ENCODE measurements at places on chromosomes 4 and X.

GRCh38 chrX:69029771-69030170, 135.5 kb downstream of the PJA1 start:
- DNase-seq = no peak

DNA sequence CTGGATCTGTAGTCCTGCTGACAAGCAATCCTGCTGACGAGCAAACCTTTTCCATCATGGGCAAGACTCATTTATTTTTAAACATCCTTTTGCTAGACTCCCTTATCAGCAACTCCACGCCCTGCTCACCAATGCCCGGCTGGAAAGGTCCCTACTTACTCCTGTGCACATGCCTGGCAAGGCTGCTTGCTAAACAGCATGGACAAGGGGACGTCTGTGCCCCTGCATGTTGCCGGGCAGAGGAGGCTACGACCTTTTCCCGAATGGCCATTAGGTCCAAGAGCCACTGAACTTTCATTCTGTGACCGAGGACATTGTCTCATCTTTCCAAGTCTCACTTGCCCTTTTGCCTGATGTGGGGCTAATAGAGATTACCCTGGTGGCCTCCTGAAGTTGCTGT, 98.6 kb downstream of the MGST2 start:
- DNase-seq = no peak

DNA sequence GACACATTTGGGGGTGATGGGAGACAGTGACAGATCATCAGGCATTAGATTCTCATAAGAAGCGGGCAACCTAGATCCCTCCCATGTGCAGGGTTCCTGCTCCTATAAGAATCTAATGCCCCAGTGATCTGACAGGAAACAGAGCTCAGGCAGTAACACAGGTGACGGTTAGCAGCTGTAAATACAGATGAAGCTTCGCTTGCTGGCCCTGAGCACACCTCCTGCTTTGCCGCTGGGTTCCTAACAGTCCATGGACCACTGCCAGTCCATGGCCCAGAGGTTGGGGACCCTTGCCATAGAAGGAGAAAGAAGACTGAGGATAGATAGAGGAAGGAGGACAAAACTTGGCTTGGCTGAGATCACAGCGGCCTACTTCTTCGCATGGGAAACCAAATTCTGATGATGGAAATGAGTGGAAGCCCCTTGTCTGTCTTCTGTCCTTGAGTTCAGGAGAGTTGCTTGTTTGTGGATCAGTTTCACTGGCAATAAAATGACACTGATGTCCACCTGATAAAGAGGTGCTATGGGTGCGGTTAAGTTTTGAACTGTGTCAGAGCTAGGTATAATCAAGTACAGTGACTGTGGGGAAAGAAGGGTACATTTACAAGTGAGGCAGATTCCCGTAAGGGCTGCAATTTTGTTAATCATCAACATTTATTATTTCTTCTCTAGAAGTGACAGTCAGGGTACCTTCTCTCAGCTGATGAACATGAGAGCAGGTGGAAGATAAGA, 1.7 kb upstream of the TIFA start:
- no peak for DNase-seq

GRCh38 chrX:71148278-71148663, 3.6 kb downstream of the NLGN3 start:
- no peak for DNase-seq

DNA sequence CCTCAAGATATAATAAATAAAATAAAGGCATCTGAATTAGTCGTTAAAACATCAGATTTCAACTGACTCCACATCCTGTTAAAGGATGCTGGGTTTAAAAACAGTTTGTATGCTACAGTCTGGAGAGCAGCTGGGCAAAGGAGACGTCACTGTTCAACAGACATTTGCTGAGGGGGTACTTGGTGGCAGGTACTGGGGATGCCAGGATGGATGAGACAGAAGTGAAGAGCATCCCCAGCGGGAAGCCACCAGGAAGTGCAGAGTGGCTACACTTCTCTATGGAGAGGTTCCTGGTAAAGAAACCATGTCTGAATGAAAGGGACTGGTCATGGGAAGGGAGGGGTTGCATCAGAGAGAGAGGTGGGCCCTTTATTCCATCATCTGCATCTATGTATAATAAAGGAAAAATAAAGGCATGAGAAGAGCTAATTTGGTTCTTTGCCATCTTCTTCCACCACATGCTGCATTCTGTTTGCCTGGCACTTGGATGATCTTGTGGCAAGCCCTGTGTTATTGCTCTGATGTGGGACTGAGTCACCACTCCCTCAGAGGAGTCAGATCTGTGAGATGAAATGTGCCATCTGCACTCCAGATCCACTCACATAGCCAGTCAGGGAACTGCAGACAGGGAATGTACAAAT, 145.0 kb downstream of the SOWAHB start:
- DNase-seq = no peak

DNA sequence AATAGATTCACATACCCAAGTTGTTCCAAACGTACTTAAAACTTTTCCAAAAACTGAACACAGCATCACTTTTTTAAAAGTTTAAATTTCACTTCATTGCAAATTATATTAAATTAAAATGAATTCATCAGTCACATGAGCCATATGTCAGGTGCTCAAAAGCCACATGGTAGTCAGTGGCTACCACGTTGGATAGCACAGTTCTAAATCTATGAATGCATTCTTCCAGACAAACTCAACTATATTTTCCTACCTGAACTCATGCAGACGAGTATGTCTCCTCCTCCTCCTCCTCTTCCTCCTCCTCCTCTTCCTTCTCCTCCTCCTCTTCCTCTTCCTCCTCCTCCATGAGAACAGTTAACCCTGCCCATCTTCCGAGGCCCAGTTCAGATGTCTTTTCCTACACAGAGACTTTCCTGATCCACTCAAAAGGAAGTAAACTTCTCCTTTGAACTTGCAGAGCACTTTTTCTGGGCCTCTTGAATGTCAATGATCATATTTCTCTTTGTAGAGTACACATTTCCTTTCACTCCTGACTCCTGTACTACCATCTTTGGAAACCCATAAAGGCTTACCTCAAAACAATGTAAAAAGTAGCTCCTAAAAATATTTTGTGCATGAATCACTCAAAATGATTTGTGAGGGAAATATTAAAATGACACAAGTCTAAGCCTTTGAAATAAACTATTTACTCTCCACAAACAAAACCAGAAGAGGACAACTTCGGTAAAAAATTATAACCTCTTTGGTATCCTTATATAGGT, 172.6 kb downstream of the AMELX start:
- DNase-seq = no peak

DNA sequence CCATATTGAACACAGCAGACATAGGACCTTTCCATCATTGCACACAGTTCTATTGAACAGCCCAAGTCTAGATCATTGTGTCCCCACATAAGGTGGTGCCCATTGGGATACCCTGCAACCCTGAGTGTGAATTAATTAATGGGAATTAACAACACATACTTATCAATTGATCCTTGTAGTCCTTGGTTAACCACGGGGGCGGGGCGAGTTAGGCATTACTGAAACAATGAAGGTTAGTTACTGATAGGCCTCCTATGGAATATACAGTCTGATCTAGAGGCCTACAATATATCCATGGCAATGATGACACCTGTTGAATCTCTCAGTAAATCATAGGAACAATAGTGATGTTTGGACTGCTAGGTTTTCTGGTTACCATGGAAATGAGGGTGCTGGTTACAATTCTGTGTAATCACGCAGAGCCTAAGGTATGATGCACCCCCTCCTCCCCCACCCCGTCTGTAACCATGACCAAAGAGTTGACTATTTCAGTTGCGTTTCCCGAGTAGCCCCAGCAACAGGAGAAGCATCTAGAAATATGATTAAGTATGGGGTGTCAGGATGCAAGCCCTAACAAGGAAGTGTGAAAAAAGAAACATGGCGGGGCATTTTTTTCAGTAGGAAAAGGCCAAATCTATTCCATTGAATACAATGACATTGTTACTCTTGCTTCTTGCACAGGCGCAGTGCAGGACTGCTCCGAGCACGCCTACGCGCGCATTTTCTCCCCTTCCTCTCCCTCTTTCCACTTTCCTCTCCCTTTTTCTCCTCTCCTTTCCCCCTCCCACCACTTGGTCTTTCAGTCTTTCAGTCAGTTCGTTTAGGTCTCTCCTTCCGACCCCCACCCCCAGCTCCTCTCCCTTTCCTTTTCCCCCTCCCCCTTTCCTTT, 677 bp upstream of the NONO start:
- DNase-seq = peak; percentile 36

DNA sequence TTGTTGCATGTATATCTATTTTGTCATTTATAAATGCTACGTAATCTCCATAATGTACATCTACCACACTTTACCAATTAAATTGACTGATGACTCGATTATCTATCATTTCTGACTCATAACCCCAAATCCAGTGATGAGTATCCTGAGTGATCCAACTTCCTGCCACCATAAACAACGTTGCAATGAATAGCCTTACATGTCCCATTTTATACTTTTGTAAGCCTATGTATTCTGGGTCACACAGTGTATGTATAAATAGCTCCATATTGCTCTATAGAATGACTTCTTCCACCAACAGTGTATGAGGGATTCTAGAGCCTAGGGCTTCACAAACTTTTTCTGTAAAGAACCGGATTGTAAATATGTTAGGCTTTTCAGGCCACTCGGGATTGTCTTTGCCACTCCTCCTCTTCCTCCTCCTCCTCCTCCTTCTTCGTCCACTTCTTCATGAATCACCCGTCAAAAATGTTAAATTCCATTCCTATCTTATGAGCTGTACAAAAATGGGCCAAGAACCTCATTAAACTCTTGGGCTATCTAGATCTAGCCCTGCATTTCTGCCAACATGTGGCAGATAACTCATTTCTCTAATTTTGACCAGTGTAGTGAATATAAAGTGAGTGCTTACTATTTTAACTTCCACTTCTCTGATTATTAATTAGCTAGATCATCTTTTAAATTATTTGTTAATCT, 672.2 kb upstream of the AMOT start:
- no peak for DNase-seq

DNA sequence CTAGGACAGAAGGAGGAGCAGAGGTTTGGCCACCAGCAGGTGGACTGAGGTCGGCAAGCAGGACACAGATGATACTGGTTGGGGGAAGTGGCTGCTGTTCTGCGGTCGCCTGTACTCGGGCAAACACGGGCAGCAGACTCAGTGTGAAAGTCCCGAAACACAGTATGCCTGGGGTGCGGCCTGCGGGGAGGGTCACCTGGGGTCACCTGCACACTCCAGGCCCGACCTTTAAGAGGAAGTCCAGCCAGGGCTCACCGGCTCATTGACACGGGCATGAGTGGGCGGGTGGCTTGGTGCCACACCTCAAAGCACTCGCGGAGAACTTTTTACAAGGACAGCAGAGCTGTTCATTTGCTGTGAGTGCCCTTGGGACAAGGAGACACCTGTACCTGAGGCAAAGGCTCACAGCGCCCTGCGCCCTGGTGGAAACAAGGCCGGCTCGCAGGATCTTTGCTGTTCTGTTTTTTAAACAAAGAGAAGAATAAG, 71.5 kb upstream of the MXD4 start:
- DNase-seq = no peak

DNA sequence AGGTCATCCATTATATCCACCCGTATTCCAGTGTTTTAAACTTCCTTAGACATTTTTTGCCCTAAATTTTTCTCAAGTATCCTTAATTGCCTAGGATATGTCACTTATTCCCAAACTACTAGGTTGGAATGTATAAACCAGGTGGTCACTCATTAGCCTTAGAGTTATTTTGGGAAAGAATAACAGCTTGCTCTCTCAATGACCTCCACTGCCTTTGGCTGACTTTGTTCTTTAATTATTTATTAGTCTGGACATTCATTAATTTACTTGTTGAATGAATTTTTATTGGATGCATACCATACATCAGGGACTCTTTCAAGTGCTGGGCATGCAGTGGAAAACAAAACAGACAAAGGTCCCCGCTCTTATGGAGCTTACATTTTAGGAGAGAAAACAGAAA, 609.3 kb upstream of the IGFBP7 start:
- no peak for DNase-seq

GRCh38 chr4:56252561-56253152, 134.6 kb downstream of the AASDH start:
- DNase-seq = no peak

DNA sequence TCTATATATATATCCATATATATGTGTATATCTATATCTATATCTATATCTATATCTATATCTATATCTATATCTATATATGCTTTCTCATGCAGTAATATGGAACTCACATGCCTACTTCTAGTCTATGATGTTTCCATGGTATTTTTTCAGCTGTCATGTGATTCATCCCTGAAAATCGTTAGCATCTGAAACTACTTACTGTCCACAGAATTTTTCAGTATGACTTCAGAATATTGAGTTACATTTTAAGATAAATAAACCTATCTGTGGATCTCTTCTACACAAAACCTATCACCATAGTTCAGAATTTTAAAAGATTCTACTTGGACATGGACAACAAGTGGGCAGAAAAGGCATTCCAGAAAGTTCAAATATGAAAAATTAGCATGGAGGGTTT, 855.1 kb upstream of the INTU start:
- DNase-seq = no peak

- DNase-seq = no peak
These were observed 182.1 kb upstream of the MAP3K15 start for GRCh38 chrX:19697416-19697815.

GRCh38 chr4:7666744-7667143, 232.0 kb upstream of the PSAPL1 start:
- DNase-seq = no peak

GRCh38 chr4:1928356-1929239, 57.4 kb downstream of the NSD2 start:
- DNase-seq = no peak

GRCh38 chr4:88212253-88212561, 53.8 kb upstream of the ABCG2 start:
- no peak for DNase-seq

DNA sequence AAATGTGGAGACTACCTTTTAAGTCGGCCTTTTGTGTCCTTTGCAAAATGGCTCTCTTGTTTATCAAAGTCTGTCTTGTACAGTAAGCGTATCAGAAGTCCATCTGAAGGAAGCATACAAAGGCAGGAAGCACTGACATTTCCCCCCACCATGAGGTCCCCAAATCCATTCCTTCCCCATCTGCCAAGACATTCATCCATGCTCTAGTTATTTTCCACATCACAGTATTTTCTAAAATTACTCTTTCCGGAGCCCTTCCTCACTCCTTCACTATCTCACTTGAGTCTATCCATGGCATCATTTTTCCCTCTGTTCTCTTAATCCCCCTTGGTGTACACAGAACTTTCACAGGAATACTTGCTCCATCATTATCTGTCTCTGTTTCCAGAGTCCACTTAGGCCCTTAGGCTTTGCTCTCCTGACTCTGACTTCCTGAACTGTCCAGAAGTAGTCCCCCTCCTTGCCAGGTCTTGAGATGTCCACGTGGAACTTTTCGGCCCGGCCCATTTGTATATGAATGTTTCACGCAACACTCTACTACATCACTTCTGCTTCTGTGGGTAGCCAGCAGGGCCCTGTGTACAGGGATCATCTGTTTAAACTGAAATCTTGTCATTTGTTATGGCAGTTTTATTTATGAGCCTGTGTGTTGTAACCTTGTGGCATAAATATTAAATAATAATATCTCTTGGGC, 2.1 kb downstream of the SEL1L3 start:
- DNase-seq = no peak

DNA sequence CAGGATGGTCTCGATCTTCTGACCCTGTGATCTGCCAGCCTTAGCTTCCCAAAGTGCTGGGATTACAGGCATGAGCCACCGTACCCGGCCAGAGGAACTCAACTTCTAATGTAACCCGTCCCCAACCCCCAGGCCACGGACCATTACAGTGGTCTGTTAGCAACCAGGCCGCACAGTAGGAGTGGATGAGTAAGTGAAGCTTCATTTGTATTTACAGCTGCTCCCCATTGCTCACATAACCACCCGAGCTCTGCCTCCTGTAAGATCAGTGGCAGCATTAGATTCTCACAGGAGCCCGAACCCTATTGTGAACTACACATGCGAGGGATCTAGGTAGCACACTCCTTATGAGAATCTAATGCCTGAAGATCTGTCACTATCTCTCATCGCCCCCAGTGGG, 119.6 kb downstream of the SHROOM3 start:
- DNase-seq = no peak

Measured in activated CD4-positive, CD25-positive, alpha-beta regulatory T cell treated with anti-CD3 and anti-CD28 coated beads, Interleukin-2, amount 50 U/mL, for 72 hours (primary cell).